ENCODE measurements at places on chromosomes 7 and 10.

GRCh38 chr7:41445946-41446345, 256.9 kb downstream of the INHBA start:
- no peak for DNase-seq

- no peak for DNase-seq
Measured at GRCh38 chr10:129511758-129512157, 44.7 kb downstream of the MGMT start.

DNA sequence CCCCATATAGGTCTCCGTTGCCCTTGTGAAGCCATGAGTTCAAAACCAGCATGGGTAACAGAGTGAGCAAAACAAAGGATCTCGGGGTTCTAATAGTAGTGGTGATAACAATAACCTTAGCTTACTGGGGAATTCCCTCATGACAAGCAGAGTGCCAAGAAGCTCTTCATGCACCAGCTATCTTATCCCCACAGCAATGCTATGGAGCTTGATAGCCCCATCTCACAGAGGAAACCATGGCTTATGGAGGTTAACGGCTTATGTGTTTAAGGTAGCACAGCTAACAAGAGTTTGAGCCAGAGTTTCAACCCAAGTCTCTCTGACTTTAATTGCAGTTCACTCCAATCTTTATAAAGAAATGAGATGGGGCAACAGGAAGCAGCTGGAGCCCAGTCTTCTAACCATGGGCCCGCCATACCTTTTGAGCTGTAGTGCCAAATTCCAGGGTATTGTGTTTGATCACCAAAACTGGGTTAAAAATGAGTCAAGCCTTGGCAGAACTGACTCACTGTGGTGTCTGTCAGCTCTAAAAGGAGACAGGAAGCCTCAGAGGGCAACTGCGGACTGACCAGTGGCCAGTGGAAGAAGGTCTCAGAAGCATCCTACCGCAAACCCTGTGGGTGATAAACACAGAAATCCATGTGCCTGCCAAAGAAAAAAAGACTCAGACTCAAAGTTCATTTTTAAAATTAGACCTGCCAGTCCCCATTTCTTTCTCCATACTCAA, 16.5 kb upstream of the PLAU start:
- peak; percentile 52 for DNase-seq

- DNase-seq: no peak
Measured at GRCh38 chr7:95213148-95213547, 111.2 kb downstream of the PON1 start.

DNA sequence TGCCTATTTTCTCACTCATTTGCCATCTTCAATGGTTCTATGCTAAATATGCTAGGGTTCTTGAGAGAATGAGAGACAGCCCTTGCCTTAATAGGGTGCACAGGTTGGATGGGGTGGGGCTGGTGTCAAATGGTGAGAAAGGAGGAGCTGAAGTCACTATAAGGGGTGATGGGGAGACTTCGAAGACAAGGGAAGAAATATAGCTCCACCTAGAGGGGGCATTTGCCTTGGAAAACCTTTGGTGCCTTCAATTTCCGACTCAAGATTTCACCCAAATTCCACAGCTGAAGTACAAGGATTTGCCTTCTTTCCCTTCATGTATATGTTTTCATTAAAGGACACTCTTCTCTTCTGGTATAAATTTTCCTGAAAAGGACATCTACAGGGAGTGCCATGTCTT, 5.6 kb downstream of the PTN start:
- DNase-seq: no peak

DNA sequence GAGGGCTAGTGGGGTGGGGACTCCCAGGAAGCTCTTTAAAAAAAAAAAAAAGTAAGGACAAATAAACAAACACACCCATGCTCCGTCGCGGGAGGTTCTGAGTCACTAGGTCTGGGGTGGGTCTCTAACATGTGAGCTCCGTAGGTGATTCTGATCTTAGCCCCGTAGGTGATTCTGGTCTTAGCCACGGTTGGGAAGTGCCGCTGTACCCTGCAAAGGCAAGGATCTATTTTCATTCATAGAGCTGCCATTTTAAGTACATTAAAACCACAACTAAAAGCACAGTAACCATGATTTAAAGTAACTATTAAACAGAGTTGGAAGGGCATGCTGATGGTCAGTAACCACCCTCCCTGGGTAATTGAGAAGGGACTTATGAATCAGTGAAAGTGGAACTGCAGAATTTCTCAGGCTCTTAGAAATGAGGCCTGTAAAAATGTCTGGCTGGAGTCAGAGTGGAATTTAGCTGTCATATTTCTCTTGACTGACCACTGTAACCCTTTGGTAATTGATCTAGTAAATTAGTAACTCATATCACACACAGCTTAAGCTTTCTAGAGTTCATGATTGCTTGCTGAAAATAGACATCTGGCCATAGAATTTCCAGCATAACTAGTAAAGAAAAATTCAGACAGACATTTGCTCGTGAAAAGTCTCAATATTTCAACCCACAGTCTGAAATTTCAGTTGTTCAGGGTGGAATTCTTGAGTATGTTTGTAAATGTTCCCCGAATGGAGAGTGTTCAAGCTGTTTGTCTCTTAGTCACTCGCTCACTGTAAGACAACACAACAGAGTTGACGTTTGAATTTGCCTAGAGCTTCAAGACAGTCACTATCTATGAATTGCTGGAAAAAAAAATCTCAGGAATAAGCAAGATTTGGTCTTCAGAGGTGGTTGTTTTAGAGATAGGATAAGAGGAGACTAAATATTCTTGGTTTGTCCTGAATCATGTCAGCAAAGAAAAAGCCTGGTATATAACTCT, 34.2 kb upstream of the TCF7L2 start:
- no peak for DNase-seq

GRCh38 chr10:125201108-125201524, 40.8 kb upstream of the CTBP2 start:
- no peak for DNase-seq

- no peak for DNase-seq
Measured at GRCh38 chr7:108629651-108630400, 60.2 kb downstream of the DNAJB9 start.

GRCh38 chr7:2668401-2668800, 19.6 kb upstream of the AMZ1 start:
- DNase-seq: no peak

DNA sequence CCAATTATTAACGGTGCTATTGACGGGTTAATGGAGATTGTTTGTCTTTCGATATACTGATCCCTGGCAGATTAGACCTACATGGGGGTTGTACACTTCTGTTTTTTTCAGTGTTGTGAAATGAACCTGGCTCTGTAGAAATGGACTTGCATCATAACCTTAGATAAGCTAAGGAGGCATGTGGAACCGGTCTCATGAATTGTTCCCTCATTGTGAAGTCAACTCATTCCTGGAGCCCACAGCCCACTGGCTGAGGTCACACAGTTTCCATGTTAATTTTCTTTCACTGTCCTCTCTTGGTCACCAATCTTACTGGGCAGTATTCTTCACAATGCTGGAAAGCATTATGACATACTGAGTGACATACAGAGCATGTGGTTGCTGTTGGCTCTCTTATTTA, 202.8 kb downstream of the BMPER start:
- DNase-seq: no peak

DNA sequence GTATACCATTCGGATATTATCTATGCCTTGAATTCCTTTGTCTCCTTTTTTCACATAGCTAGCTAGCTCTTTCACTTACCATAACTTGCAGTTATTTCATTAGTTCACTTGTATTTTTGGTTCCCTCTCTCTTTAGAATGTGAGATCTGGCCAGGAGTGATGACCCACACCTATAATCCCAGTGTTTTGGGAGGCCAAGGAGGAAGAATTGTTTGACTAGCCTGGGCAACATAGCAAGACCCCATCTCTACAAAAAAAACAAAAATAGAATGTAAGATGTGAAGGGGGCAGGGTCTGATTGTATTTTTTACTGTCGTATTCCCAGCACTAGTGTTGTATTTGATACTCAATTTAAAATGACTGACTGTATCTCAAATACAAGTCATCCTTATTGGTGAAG, 19.6 kb downstream of the NFE2L3 start:
- no peak for DNase-seq

- no peak for DNase-seq
Measured at GRCh38 chr10:99880080-99880835, 97.8 kb downstream of the ABCC2 start.

DNA sequence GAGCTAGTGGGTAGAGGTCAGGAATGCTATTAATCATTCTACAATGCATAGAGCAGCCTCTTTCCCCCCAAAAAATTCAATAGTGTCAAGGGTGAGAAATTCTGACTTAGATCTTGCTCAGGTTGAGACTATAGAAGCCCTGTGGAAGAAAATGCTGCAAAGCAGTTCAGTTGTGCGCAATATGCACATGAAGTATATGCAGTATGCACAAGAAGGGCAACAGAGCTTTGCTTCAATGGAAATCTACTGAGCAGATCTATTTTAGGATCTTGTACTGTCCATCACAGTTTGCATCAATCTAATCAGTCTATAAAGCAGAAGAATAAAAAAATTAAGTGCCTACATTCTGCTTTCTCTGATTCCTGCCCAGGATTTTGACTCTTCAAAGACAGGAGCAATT, 225.8 kb upstream of the STEAP1 start:
- DNase-seq: no peak

- peak; percentile 57 for DNase-seq
Measured at GRCh38 chr7:108459922-108460551, 3.8 kb upstream of the NRCAM start.

DNA sequence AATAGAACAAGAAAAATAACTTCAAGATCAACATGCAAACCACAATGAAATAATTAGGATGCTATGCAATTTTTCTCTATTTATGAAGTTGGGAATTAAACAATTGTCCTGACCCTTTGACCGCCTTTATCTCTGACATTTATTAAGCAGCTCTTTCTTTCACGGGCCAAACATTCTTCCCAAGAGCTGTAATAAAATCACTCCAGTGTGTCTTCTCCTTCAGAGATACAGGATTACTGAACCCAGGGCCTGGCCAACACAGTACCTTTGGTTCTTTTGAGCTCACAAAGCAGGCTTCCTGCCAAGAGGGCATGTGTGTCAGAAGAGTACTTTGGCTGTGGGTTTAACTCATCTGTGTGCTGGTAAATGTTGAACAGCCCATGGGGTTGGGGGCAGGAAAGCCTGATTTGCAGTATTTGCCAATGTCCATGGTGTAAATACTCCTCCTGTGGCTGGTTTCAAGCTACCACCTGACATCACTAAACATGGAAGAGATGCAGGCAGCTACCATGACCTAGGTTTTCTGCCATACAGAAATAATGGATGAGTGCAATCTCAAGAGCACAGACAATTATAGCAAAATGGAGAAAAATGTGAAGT, 121.7 kb downstream of the FANK1 start:
- DNase-seq: no peak

DNA sequence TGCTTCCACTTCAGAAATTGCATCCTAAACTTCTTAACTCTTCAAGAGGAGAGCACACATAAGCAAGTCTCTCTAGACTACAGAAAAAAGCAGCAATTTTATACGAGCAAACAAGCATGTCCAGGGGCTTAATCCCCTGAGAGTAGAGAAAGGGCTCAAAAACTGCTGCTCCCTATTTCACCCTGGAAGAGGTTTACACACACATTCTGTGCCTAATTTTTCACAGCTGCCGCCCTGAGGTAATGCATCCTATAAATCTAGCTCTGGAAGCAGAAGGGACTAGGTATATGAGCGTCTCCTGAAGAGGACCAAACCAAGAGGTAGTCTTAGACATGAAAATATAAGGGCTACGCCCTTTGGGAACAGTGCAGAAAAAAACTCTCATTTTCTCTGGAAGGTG, 73.1 kb downstream of the CRPPA start:
- DNase-seq: no peak

DNA sequence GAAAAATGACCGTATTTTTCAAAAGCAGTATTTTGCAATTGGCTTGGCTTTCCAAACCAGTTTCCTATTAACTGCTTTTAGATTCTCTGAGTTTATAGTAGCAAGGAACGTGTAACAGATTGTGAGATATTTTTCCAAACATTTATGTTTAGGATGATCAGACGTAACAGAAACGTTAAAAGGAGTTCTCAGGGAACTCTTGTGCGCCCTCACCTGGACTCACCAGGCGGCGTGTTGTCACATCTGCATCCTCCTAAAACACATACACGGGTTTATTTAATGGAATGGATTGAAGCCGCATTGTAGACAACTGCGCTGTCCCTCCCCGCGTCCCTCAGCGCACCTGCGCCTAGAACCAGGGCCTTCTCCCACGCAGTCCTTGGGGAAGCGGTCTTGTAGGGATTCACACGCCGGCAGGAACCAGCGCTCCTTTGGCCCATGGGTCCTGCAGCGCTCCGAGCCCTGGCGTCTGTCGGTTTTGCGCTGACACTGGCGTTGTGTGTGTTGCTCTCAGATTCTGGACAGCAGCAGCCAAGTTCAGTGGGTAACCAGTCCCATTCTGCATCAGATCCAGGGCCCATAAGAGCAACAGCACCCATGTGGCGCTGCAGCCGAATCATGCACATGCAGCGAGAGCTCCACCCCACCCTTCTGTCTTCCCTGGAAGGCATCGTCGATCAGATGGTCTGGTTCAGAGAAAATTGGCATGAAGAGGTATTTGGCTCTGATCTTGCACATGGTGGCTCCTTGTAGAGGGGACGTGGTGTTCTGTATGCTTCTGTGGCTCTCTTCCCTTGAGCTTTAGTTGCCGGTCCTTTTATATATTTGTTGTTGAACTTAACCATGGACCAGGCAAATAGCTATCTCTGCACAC, 114.9 kb downstream of the TRRAP start:
- no peak for DNase-seq

GRCh38 chr10:132628966-132629900, 91.6 kb downstream of the INPP5A start:
- DNase-seq: no peak

DNA sequence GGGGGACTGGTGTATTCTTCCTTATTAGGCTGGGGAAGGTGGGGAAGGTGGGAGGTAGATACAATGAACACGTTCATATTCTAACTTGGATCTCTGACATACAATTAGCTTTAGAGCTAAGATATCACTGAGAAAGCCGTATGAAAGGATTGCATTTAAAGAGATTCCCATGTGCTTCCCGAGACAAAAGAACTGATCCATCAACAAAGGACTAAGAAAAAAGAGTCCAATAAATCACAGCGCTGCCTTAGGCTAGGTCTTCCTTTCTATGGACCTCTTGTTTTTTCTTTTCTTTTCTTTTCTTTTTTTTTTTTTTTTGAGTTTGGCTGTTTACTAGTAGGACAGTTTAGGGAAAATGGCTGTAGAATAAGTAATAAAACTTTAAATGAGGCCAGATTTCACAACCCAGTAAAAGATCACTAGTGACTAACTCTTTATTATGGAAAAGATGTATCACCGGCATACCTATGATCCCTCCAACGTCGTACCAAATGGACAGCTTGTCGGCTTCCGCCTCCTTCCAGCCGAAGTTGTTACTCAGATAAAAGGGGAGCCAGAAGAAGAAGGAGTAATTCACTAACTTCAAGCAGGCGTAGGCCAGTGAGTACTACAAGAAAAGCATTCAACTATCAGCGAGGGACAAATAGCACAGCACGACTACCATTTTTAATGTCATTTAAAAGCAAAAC, 50.0 kb downstream of the SLC37A3 start:
- no peak for DNase-seq

- no peak for DNase-seq
Measured at GRCh38 chr7:37642028-37642540, 41.5 kb upstream of the GPR141 start.

DNA sequence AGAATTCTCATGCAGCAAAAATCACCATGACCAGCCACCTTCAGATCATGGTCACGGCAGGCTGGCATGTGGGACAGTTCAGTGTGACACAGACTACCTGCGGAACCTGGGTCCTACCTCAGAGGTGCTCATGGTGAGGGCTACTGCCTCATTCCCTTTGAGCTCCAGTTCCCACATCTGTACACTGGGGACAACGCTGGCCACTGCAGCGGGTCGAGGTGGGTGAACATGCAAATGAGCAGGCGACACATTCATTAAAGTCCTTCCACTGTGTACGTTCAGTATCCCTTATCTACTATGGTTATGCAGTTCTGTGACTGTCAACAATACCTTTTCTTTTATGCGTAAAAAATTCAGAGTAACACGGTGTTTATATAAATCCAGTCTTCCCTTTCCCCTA, 218.7 kb upstream of the AOAH start:
- no peak for DNase-seq

Measured in activated CD4-positive, alpha-beta T cell treated with anti-CD3 and anti-CD28 coated beads for 36 hours (primary cell).